ENCODE measurements at places on chromosomes 3 and 15.

GRCh38 chr15:73183071-73183470 lies 130.8 kb downstream of the NEO1 start:
- no peak for DNase-seq

DNA sequence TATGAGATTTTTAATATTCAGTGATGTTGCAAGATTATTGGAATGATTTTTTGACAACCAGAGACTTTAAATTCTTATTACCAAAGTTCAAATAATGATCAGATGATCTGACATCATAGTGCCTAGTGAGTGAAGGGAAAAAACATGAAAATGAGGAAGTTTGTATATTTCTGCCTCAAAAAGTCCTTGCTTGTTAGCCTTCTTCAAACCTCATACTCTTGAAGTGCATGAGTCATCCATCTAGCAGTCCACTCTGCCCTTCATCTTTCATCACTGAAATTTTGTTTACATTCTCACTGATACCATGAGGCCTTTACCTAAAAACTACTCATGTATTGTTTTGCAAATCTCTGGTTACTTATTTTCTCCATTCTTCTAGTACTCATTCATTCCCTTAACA lies 23.9 kb upstream of the OR5H6 start:
- no peak for DNase-seq

GRCh38 chr3:105801397-105801796 lies 67.4 kb downstream of the CBLB start:
- no peak for DNase-seq

DNA sequence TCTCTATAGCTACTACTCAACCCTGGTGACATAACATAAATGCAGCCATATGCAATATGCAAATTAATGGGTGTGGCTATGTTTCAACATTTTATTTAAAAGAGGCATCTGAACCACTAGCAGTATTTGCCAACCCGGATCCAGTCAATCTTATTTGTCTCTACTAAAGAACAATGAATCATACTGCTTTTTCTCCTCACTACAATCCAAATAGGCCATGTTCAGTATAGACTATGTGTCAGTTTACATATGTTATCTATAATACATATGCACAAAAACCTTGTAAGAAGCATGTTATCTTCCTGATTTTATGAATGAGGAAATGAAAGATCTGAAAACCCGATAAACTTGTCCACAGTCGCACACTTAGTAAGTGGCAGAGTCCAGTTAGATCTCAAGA lies 125.7 kb downstream of the STAG1 start:
- DNase-seq: no peak

- DNase-seq: no peak
Observed at GRCh38 chr3:154334973-154335420, 10.7 kb upstream of the DHX36 start.

- DNase-seq: no peak
Observed at GRCh38 chr3:11004563-11004962, 12.0 kb downstream of the SLC6A1 start.

DNA sequence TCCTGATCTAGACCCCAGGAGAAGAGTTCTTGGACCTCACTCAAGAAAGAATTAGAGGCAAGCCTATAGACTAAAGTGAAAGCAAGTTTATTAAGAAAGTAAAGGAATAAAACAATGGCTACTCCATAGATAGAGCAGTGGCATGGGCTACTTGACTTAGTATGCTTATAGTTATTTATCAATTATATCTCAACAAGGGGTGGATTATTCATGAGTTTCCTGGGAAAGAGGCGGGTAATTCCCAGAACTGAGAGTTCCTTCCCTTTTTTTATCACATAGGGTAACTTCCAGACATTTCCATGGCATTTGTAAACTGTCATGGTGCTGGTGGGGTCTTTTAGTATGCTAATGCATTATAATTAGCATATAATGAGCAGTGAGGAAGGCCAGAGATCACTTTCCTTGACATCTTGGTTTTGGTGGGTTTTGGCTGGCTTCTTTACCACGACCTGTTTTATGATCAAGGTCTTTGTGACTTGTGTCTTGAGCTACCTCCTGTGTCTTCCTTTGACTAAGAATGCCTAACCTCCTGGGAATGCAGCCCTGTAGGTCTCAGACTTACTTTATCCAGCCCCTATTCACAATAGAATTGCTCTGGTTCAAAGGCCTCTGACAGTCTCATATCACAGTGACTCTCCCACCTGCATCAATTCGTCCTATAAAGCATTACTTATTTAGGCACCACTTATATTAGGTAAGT lies 35.3 kb upstream of the PLSCR2 start:
- DNase-seq: no peak

DNA sequence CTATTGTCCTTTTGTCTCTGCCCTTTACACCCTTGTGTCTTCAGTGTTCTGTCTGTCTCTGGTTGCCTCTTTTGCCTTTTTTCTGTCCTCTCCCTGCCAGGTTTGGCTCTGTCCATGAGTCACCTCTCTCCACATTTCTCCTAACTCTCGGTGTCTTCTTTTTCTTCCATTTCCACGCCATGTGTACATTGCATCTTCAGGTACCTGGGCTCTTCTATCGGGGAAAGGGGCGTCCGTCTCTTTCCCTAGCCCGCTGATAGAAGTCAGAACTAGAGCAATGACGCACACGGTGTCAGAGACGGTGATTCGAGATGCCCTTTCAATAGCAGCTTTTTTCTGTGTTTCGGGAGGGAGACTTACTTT lies 641 bp downstream of the OPA1 start:
- no peak for DNase-seq

DNA sequence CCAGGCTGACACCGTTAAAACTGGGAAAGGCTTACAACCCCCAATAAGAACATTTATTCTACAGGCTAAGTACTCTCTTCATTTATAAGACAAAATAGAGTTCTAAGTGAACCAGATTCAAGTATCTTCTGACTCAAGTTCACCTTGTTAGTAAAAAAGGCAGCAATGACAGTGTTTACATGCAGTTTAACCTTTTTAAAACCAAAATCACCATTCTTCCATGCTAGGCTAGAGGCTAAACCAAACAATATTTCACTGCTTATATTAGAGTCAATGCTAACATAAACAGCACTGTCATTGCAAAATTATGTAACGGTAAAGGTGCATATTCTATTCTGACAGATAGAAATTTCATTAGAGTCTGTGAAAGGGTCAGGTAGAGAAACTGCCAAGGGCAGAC lies 118.0 kb downstream of the FBN1 start:
- DNase-seq: no peak

DNA sequence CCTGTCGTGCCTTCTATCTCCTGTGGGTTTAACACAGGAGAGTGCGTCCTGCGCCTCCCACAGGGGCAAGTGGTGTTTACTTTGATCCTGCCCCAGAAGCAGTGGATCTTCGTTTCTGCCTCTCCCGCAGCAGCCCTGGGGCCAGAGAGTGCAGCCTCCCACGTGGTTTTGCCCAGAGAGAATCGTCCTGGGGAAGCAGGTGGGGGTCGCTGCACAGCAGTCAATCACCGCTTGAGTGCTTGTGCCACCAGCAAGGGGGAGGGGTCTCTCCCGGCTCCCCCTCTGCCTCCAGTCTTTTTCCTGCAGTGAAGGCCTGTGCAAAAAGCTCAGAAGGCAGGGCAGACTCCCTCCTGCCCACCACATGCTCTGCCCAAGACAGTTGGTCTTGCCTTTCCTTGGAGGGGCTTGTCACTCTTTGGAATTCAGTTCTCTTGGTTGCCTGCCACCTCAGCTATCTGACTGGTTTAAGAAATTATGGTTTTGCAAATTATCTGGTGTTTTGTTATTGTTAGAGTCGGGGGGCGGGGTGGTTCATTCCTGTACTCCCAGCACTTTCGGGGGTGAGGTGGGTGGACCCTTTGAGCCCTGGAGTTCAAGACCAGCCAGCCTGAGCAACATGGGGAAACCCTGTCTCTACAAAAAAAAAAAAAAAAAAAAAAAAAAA lies 26.9 kb downstream of the STOML1 start:
- no peak for DNase-seq

Data from GOT3 (cell line).